Activated gamma-delta T cell treated with Interleukin-2 at 50 U/mL for 16 hours (primary cell): ENCODE measurements at places on chromosomes 16 and 17.

- DNase-seq = no peak
Measured at GRCh38 chr16:1953734-1954133, 755 bp downstream of the RPL3L start.

GRCh38 chr16:30615358-30616091 is 5.3 kb upstream of the ZNF689 start:
- DNase-seq = peak; percentile 52

GRCh38 chr16:88903267-88903666 is 36.8 kb upstream of the PABPN1L start:
- no peak for DNase-seq

GRCh38 chr16:6803176-6803575 is 529.5 kb upstream of the RBFOX1 start:
- DNase-seq = no peak

DNA sequence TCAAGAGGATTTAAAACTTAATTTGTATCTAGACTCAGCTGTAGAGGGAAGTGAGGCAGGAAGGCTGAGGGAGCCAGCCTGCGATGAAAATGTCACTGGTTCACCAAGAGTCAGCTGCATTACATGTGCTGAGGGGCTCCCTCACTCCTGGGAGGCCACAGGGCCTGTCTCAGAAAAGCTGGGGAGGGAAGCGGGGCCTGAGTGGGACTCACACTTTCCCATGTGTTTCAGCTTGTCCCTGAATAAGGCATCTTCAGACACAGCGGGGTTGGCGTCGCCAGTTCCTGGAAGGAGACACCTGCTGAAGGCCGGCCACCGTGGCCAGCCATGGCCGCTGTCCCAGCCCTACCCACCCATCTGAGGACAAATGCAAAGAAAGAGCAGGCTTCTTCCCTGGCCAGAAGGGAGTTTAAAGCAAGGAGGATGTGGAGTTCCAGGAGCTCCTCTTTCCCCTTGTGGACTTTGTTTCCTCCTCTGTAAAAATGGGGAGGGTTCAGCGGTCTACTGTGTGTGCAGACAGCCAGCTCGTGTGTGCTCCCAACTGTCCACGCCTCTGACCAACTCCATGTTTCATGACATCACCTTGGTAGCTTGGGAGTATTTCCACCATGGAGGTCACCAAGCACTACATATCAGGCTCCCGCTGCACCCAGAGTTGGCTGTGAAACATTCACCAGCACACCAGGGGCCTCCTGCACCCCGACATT is 19.2 kb upstream of the MRPS23 start:
- DNase-seq = no peak

DNA sequence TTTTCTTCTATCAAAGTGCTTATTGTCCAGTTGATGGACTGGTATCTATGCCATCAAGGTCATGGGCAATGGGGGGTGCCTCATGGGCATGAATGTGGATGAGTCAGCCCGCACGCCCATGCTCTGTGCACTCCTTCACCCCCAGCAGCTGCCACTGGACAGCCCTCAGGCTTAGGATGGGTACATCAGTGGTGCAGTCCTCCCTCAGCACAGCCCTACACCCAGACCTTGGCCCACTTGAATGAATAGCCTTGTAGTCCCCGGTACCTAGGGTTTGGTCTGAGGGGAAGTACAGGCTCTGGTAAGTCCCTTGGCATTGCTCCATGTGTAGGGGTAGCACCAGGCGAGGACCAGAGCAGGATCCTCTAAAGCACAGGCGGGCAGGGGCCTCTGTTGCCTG is 10.4 kb upstream of the GNA13 start:
- DNase-seq = no peak

GRCh38 chr16:27828671-27829070 is 234.8 kb downstream of the GSG1L start:
- no peak for DNase-seq

DNA sequence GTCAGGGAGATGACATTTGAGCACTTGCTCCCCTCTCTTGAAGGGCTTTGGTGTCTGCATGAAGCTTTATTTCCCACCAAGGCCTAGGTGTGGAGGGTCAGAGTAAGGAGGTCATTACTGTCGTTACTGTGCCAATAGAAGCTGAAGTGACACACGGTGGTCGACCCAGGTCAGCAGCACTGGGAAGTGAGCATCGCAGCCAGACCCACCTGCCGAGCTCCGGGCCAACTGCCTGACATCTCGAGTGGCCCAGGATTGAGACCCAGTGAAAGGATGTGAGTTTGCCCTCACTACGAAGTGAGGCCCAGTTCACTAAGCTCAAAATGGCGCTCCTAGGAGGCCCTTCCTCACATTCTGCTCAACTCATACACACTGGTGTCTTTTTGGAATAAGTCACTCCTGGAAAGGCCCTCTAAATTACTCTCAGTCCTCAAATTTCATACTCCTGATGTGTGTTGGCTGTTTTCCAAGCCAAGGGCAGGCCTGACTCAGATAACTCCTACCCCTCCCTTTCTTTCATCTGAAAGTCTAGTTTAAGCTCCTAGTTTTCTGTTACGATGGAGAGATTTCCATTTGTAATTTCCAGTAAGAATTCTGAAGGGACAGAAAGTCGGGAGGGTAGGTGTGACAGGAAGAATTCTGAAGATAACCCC is 200.4 kb downstream of the LGALS9B start:
- DNase-seq = no peak

DNA sequence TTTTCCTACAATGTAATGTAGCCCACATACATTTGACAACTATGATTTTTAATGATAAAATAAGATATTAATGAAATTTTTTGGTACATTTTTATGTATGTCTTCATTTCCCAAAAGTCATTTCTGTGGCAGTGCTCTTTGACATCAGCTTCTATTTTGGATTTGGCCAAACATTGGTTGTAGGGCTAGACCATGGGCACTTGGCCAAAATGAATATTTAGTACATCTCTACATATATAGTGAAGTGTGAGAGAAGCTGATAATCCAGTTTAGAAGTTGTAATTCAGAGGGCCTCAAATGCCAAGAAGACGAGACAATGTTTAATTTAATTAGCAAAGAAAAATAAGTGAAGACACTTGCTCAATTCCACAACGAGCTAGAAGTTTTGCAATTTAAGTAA is 724.9 kb upstream of the SOX9 start:
- DNase-seq = no peak
